Panc1 (cell line): ENCODE measurements at places on chromosomes 7 and 10.

DNA sequence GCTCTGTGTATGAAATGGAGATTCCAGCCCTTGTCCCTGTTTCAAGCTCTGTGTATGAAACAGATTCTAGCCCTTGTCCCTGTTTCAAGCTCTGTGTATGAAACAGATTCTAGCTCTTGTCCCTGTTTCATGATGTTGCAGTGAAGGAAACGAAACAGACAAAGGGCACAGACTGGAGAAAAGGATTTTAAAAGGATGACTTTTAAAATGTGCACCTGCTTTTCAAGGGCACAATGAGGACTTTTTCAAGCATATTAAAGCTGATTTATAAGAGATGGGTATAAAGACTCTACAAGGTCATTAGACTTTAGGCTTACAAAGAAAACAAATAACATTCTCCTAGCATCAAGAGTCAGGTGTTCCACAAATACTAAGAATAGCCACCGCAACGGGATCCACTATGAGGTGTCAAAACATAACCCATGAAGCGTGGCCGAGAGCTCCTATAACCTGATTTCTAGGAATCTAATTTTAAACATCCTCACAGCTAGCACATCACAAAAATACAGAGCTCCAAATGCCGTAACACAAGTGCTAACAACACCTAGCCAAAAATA, 29.0 kb downstream of the DIP2C start:
- no peak for DNase-seq

GRCh38 chr7:56063500-56063881, 595 bp upstream of the SUMF2 start:
- DNase-seq, result no peak

DNA sequence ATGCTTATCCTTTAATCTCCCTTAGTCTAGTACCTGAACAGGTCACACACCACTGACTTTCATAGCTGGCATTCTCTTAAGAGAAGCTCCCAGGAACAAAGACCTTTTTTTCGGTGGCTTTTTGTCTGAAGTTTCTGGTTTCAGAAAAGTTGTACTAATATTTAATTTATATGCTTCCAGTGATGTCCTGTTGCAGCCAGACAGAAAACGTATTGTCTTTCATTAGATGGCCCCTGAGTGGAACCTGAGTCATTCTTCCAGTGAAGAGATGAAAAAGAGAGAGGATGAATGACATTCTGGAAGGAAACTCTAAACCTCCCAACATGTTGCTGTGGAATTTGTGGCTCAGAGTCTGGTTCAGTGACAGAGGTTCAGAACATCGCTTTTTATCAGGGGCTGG, 274.8 kb upstream of the TAC1 start:
- DNase-seq, result no peak

- DNase-seq, result no peak
Observed at GRCh38 chr10:131846240-131847101, 54.3 kb upstream of the PPP2R2D start.

DNA sequence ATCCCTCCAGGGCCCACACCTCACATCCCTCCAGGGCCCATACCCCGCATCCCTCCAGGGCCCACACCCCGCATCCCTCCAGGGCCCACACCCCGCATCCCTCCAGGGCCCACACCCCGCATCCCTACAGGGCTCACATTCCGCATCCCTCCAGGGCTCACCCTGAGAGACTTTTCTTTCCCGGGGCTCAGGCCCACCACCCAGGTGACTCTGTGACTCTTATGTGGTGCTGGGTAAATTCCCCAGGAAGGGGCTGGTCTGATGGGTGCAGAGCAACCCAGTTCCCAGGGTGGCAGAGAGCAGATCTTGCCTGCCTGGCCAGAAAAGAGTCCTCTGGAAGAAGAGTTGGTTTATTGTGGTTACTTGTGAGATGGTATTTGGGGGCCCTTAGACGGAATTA, 290.7 kb downstream of the TCERG1L start:
- DNase-seq, result no peak

- no peak for DNase-seq
Observed at GRCh38 chr7:17535776-17536175, 237.3 kb downstream of the AHR start.

- DNase-seq, result no peak
Observed at GRCh38 chr7:38909870-38910269, 879 bp upstream of the VPS41 start.

DNA sequence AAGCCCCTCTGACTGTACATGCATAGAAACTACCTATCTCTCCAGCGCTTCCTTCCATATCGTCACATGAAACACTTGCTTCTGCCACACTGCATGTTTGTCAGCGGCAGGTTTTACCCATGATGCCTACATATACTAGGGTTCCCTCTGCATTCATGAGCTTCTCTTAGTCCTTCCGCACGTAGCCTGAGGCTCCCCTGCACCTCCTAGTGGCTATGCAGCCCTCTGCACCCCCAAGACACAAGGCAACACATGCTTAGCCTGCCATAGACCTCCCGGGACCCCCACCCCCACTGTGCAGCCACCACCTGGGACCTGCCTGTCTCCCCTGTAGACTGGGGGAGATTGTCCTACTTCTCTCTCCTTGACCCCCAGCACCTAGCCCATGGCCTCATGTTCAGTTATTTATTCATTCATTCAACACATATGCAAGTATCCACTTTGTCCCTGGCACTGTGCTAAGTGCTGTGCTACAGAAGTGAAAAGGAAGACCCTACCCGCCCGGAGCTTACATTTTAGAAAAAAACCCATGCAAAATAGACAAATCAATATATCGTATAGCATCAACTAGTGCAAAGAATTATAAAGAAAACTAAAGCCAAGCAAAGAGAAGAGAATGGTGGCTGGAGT, 23.5 kb downstream of the TMEM273 start:
- peak; percentile 7 for DNase-seq

- no peak for DNase-seq
Observed at GRCh38 chr10:94402843-94403379, 570 bp downstream of the TBC1D12 start.

GRCh38 chr10:91689731-91690168, 56.9 kb upstream of the PPP1R3C start:
- DNase-seq, result no peak

DNA sequence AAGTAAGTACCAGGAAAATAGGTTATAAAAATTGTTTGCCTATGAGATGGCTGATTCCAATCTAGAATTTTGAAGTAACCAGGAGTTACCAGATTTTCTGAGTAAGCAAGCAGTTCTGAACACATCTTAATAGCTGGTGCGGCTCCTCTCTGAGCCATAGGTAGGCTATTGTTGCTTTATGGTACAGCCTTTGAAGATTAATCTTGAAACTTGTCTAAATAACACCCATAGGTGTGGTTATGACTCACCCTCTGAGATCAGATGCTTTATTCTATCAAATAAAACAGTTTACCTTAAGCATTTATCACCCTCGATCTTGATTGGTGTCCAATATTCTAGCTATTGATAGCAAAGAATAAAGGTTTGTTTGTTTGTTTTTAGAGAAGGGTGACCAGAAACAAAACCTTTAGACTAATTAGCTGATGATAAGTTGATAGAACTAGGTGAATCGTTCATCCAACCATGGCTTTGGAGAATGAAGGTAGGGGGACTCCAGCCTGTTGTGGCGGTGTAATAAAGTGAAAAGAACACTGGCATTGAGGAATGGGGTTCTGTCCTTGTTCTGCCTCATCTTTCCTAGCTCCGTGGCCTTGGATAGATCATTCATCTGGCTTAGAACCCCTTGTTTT, 72.2 kb downstream of the VTI1A start:
- no peak for DNase-seq

- no peak for DNase-seq
Observed at GRCh38 chr7:26681819-26682418, 182.5 kb downstream of the SKAP2 start.

- DNase-seq, result no peak
Observed at GRCh38 chr10:66234872-66235271, 691.0 kb upstream of the LRRTM3 start.

DNA sequence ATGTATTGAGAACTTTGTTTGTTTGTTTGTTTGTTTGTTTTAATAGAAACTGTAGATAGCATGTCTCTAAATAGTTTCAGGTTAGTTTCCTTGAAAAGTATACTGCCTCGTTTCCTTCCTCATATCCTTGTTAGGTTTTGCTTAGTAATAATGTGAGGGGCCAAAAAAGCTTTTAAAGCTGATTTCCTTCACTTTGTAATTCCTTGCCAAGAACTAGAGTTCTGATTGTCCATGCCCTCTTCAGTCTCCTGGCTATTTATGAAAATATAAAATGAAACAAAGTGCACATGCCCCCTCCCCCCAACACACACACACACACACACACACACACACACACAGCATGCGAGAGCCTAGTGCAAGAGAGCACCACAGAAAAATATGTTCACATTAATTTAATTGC, 115.8 kb downstream of the FZD1 start:
- DNase-seq, result no peak

GRCh38 chr10:88111294-88111693, 247.9 kb downstream of the PTEN start:
- no peak for DNase-seq

GRCh38 chr10:71297343-71297742, 21.7 kb upstream of the SLC29A3 start:
- no peak for DNase-seq

GRCh38 chr7:5395246-5395645, 28.4 kb downstream of the TNRC18 start:
- DNase-seq, result no peak

GRCh38 chr7:44962483-44963251, 16.1 kb downstream of the MYO1G start:
- no peak for DNase-seq

DNA sequence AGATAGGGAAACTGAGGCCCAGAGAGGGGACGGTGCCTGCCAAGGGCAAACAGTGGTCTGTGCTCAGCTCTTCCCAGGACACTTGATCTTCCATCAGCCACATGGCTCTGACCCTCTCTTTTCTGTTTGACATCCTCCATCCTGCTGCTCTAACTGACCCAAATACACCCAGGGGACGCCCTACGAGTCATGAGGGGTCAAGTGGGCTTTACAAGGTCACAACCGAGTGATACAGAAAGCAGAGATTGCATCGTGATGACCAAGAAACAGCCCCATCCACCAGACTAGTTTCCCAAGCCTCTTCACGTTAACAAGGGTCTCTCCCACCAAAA, 131.2 kb upstream of the UNC5B start:
- no peak for DNase-seq

GRCh38 chr10:15719899-15720634, at the start of gene ITGA8:
Gene ITGA8 (minus strand): TSS chr10:15719922. CDS start chr10:15719771, 151 bp downstream.
- DNase-seq, result no peak

GRCh38 chr10:59754951-59755350, 1.7 kb upstream of the MRLN start:
- DNase-seq, result no peak

DNA sequence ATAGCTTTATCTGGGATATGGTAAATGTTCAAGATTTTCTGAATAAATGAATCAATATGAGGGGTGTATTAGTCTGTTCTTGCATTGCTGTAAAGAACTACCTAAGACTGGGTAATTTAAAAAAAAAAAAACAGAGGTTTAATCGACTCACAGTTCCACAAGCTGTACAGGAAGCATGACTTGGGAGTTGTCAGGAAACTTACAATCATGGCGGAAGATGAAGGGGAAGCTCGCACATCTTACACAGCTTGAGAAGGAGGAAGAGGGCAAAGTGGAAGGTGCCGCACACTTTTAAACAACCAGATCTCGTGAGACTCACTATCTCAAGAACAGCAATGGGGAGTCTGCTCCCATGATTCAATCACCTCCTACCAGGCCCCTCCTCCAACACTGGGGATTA, 32.5 kb upstream of the OTUD1 start:
- DNase-seq, result no peak

- DNase-seq, result no peak
Observed at GRCh38 chr7:69673074-69673473, 74.8 kb downstream of the AUTS2 start.

DNA sequence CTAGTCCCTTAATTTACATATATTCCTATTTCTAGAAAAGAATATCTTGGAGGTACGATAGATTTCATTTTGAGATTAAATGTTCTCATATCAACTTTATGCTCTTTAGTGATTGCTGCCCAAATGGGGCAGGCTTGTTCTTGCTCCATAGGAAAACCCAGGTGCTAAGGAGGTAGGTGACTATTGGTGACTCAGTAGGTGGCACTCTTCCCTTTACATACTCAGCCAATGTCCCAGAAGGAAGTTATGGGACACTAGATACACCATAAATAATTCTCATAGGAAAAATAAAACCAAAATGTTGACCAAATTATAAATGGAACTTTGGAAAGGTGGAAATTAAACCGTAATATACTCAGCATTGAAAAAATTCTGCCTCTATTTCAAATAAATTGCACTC, 4.0 kb downstream of the SKAP2 start:
- peak; percentile 38 for DNase-seq

- DNase-seq, result no peak
Observed at GRCh38 chr10:69004821-69005220, 16.2 kb downstream of the KIFBP start.

- no peak for DNase-seq
Observed at GRCh38 chr10:42981358-42982236, 95.3 kb upstream of the RET start.

DNA sequence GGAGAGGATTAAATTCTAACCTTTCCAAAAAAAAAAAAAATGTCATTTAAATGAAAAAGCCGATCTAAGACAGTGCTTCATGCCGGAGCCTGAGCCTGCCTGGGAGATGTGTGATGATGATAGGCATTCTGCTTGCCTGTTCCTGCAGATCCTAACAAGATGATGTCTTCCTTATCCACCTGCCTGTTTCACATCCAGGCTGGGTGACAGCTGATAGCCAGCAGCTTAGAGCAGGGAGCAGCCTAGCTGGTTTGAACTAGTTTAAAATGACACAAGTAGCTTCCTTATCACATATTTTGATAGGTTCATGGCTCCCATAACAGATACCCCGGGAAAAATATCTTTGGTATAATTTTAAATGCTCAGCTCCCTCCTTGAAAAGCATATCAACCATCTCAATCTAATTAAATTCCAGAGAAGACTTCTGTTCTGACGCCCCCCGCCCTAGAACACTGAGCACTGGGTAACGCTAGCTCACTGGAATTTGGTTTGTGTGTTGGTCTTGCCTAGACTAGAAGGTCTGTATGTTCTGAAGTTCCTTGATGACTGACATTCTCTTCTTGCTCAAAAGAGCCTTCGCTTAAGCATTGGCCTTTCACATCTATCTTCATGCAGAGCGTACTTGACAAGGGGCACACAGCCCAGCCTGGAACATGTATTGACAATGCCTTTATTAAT, 96.9 kb upstream of the FGFR2 start:
- no peak for DNase-seq

DNA sequence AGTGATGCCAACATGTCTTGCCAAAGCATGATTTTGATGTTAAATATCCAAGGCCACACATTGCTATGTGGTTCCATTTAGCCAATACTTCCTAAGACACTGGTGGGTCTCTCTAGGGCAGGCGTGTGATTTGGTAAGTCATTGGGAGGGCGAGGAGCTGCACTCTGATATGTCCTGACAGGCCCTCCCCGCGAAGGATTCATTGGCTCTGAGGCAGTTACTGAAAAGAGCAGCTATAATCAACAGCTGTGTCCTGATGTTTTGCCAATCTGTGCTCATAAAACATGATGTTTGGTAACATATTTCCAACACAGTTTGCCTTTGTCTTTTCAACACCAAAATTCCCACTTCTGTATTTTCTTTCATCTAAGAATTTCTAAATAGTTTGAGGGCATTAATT, 646.7 kb downstream of the PARD3 start:
- no peak for DNase-seq

GRCh38 chr10:103044942-103045489, 126.9 kb downstream of the CNNM2 start:
- DNase-seq, result no peak
